Activated CD4-positive, alpha-beta T cell treated with anti-CD3 and anti-CD28 coated beads for 48 hours (primary cell): ENCODE measurements at places on chromosomes 6 and 20.

GRCh38 chr6:18416341-18416679 lies 29.2 kb downstream of the RNF144B start:
- no peak for DNase-seq

DNA sequence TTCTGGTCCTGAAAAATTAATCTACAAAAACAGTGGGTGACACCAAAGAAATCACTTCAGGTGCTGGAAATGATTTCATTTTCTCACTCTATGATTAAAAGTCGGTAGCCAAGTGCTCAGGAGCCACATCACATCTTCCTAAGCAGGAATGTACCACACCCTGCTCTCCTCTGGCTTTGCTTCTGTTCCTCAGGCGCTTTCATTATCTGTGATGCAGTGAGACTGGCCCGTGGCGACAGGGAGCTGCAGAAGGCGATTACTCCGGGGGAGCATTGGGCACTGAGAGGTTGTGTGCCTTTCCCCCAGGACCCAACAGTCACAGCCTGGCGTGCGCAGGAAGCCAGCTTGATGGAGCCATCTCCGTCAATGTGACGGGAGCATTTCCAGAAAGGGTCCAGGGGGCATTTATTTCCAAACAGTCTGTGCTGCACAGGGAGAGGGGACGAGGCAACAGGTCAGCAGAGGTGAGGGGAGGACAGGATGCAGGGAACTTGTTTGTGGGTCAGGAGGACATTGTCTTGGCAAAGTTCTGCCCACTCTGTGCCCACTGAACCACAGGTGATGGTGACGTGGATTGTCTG lies 5.6 kb upstream of the ZNF831 start:
- no peak for DNase-seq

- DNase-seq: peak; percentile 82
These were observed 8.7 kb upstream of the MYBL2 start for GRCh38 chr20:43658069-43658722.

DNA sequence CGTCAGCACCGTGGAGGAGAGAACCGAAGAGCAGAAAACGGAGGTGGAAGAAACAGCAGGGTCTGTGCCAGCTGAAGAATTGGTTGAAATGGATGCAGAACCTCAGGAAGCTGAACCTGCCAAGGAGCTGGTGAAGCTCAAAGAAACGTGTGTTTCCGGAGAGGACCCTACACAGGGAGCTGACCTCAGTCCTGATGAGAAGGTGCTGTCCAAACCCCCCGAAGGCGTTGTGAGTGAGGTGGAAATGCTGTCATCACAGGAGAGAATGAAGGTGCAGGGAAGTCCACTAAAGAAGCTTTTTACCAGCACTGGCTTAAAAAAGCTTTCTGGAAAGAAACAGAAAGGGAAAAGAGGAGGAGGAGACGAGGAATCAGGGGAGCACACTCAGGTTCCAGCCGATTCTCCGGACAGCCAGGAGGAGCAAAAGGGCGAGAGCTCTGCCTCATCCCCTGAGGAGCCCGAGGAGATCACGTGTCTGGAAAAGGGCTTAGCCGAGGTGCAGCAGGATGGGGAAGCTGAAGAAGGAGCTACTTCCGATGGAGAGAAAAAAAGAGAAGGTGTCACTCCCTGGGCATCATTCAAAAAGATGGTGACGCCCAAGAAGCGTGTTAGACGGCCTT lies 41.6 kb downstream of the ZBTB2 start:
- DNase-seq: no peak

- peak; percentile 34 for DNase-seq
These were observed 22.5 kb upstream of the PTGIS start for GRCh38 chr20:49590163-49591017.

- no peak for DNase-seq
These were observed 44.8 kb upstream of the FABP7 start for GRCh38 chr6:122734529-122735395.

DNA sequence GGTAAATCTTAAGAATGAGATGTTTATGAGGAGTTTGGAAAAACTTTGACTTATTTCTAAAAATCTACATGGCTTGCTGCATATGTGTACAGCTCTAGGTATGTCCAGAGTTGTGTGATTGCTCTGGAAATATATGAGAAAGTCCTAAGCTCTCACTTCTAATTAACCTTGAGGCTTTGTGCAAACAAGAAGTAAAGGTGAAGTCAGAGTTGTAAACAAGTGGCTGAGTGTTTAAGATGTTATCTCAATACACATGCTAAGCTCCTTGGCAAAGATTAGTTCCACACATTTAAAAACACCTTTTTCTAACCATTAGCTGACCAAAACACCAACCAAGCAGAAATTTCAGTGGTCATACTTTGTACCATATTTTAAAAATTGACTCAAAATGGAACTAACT lies 684.2 kb downstream of the HTR1B start:
- no peak for DNase-seq

DNA sequence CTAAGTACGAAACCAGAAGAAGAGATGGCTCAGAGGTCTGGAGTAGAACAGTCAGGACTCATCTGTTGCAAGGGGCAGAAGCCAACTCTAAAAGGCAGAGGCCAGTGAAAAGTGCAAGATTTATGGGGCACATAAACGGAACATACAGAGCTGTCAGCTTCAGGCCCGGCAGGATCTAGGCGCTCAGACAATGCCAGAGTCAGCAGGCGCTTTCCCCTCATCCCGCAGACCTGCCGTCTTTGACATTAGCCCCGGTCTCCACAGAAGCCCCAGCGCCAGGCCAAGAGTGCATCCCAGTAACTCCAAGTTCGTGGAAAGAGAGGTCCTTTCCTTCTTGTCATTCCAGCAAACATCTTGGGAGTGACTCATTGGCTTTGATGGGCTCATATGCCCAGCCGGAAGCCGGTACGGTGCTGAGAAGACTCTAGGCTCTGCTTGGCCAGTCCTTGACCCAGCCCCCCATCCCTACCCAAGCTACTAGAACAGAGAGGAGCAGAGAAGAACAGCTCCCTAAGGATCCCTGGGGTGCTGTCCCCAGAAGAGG lies 260.9 kb downstream of the TAF4 start:
- DNase-seq: no peak

DNA sequence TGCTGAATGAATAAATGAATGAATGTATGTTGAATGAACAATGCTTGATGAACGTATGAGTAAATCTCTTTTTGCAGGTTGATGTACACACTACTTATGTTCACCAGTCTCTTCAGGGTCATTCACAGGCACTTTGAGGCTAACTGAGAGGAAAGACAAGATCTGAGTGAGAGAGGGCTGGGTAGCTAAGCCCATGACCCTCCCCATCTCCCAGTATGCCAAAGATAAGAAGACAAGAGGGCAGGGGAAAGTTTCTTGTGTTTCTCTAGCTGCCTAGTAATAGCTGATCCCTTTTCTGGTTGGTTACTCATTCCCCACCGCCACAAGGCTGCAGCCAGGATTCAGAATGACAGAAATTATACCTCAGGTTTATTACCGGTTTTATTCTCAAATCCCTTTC lies 90.7 kb downstream of the CEP57L1 start:
- DNase-seq: peak; percentile 28

- DNase-seq: peak; percentile 7
These were observed at the start of gene C6orf118 for GRCh38 chr6:165308926-165309731. Gene C6orf118, minus strand, starts transcription at chr6:165309605. Its CDS starts 19 bp downstream, at chr6:165309586.

DNA sequence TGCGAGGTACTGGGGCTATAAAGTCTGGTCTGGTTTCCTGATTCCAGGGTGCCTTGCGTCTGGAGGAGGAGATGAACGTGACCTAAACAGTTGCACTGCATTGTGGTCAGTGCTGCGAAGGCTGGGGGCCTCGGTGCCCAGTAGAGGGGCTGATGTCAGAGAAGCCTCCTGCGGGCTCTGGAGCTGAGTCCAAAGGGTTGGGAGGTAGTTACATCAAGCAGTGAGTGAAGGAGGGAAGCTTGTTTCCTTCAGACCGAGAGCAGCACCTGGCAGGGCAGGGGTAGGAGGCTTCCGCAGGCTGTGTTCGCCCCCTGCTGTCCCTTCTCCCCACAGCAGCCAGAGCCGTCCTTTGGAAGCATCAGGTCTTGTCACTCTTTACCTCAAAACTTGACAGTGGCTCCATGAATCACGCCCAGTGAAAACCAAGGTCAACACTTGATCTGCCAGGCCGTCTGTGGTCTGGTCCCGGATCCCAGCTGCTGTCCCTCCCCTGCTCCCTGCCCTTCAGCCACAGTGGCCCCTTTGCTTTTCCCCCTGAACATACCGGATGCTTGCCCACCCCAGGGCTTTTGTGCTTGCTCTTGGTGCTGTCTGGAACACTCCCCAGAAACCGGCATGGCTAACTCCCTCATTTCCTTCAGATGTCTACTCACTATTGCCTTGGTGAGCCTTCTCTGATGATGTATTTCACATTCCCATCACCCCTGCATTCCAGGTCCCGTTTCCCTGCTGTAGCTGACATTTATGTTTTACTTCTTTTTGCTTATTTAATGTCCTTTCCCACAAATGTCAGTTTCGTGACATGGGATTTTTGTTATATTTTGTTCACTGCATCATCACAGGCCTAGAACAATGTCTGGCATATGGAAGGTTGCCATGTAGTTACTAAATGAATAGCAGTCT lies 7.0 kb downstream of the DYNLRB1 start:
- DNase-seq: peak; percentile 72

DNA sequence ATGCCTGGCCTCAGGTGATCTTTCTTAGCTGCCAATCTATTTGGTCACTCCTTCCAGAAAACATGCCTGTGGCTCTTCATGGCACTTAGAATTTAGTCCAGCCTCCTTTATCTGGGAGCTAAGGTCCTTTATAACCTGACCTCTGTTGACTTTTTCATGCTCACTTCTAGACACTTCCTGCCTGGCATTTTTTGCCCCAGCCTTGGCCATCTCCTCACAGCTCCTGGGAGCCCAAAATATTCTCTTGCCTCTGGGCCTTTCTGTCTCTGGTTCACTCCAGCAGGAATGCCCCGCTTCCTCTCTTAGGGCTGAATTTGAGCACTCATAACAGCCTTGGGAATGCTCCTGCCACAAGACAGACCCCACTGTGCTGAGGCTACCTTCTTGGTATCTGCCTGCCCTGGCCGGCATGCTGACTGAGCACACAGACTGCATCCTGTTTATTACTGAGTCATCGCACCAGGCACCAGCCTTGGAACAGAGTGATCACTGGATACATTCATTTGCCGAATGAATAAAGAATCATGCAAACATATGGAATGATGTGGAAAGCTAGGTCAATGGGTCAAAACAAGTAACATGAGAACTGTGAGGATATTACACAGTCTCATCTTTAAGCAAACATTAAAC lies 5.8 kb upstream of the EEF1E1 start:
- DNase-seq: no peak

DNA sequence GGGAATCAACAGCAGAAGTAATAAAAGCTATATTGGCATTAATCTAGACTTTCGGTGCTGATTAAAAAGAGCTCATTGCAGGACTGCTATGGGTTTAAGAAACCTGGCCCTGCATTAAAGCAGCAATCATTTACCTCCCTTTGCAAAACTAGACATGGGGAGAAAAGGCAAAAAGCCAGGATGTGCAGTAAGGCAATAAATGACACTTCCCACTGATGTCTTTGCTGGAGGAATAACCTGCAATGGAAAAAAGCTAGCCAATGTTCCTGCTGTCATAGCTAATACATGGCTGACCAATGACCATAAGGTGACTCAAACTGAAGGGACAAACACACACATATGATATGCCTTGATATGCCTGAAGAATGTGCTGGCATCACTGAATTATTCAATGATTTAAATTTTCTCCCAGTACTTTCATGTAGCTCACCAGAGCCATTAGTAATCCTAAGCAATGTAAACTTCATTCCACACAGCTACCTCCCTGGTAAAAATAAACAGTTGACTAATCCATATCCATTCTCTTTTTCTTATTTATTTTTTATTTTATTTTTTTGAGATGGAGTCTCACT lies 8.7 kb downstream of the DNAAF9 start:
- no peak for DNase-seq

- no peak for DNase-seq
These were observed 13.9 kb upstream of the CCN5 start for GRCh38 chr20:44701118-44701857.

GRCh38 chr6:6942831-6943230 lies 164.9 kb upstream of the RREB1 start:
- peak; percentile 5 for DNase-seq

- DNase-seq: no peak
These were observed 881 bp downstream of the SFT2D1 start for GRCh38 chr6:166341464-166341863.

DNA sequence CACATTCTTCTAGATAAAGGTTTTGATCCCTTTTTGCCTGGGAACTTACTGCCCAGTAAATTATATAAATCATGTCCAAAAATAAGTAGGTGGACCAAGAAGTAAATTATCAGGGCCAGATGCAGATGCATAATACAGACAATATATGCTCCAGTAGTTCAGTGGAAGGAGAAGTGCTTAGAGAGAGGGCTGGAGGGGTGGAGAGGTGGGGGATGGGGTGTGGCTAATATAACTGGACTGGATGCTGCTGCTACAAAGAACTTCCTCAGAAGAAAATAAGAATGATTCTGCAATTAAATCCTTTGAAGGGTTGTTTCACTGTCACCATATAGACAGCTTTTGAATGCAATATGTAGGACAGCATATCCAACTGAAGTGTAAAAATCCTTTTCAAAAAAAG lies 14.8 kb upstream of the TFAP2D start:
- DNase-seq: no peak

DNA sequence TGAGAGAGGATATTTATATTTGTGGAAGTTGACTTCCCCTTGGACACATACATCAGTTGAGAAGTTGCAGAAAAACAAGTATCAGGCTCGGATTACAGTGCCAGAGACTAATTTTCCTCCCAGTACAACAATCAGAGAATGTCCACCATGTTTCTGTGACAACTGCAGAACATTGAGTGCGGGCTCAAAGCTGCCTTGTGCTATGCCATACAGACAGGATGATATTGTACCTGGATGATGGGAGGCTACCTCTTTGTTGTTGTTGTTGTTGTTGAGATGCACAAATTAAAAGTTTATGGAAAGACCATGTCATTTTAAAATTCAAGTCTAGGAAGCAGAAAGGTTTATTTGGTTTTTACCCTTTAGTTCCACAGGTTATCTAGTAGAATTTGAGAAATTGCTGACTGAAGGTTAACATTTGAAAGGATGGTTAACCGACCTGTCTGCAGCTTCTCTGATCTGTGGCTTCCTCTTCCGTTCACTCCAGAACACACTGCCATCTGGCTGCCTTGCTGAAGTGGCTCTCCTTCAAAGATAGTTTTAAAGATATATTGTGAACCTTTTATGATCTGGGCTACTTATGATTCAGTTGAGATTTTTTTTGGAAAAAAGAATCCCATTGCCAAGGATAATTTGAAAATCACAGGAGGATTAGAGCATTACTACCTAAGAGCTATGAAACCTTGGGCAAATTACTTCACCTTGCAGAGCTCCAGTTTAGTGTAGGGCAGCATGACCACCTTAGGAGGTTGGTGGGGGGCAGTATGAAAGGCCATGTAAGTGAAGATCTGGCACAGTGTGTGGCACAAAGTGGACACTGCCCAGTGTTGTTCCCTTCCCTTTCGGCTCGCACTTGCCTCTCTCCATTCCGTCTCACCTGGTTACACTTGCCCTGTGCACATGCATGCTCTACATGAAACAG lies 15.9 kb downstream of the TMEM200A start:
- DNase-seq: no peak
